ENCODE measurements at places on chromosomes 1 and 21.

DNA sequence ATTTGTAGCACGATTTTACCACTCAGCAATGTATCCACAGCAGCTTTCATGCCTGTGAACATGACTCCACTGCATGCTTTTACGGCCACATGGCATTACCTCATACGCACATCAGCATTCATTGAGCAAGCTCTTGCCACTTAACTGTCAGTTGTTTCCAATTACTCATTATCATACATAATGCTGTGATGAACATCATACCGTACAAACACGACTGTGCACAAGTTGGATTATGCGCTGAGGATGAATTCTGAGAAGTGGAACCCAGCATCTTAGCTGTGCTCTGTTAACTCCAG, 9.6 kb downstream of the UMODL1 start:
- no peak for DNase-seq

DNA sequence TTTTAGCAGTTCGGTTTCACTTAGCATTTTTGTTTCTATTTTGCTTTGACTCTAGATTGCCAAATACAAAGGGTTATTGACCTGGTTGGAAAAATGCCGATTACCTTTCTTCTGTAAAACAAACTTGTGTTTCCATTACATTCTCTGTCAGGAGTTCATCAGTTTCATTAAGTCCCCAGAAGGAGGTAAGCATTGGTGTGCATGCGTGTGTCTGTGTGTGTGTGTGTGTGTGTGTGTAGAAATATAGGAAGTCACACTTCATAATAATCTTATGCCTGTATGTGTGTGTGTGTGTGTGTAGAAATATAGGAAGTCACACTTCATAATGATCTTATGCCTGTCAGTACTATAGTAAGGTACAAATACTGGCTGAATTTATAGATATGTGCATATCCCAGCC, 10.0 kb downstream of the RGSL1 start:
- no peak for DNase-seq

DNA sequence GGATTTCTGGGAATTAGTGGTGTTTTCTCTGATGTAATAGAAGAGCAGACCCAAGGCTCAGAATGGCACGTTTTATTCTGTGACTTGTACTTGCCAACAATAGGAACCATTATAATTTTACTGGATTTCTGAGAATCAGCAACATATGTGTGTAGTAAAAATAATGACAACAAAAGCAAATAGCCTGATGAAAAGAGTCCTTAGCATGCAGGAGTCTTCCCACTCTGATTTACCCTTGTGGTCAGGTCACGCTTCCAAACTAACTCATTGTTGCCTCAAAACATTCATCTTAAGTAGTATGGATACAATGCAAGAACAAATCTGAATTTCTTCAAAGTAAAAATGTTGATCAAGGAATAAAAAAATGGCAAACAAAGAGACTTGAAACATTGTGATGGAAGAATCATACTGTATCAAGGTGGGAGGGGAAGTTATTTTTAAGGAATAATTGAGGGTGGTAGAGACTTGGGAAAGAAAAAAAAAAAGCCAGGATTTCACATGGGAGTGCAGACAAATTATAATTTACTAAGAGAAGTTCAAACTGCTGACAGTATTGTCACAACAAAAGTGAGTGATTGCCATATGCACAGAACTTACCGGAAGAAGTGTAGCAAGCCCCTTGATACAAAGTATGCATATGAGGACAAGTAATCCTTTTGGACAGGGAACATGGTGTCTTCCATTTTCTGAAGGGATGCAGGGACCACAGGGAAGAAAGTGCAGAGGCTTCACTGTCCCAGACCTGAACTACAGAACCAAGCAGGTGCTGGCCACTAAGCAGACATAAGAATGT, 31.2 kb upstream of the RGL1 start:
- no peak for DNase-seq

DNA sequence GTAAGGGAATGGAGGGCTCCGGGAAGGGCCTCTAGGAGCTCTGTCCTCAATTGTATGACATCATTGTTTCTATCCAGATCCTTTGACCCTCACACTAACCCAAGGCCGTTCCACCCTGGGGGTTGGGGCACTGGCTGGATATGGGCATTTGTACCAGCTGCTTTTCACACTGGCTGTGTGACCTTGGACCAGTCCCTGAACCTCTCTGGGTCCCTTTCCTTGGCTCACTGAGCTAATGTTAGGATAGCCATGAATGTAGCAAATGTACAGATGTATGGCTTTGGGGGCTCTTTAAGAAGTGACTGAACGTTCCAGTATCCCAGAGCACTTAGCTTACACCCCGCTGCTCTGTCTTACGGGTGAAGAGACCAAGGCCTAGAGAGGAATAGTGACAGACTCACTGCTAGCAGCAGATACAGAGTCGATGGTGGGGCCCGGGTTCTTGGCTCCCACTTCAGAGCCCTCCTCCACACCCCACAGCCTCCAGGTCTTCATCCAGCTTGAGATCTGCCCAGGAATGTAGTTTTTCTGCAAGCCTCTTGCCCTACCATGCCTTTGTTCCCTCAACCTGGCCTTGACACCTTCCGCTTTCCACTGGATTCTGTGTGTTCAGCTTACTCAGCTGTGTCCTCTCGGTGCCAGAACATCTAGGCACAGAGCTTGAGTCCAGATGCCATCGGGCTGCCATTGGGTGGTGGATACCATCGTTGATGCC, 14.6 kb upstream of the UBL4B start:
- DNase-seq = no peak

DNA sequence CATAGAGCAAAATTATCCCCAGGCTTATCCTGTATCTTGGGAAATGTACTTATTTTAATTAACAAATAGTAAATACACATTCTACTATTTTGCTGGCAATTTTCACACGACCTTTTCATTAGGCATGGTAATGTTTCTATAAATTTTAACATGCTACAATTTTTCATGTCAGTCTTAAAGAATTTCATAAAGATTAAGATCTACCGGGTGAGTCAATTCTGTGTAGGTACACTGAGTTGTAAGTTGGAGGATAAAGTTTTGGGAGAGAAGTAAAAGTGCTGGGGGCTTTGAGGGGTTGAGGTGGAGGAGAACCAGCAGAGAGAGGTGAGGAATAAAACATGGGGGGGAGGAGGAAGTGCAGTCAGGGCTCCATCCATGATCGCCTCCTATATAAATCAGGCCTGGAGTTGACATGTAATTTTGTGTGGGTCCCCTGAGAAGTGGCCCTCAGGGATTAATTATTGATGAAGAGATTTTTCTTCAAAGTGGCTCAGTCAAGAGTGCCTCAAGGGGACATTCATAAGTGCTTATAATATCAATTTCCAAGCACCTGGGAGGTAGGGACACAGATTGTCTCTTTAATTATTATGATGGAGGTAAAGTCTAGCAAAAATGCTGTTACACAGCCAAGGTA, 7.2 kb downstream of the DPYD start:
- DNase-seq = no peak

- peak; percentile 54 for DNase-seq
These were observed 94.4 kb upstream of the KRTAP19-8 start for GRCh38 chr21:31132574-31133242.

DNA sequence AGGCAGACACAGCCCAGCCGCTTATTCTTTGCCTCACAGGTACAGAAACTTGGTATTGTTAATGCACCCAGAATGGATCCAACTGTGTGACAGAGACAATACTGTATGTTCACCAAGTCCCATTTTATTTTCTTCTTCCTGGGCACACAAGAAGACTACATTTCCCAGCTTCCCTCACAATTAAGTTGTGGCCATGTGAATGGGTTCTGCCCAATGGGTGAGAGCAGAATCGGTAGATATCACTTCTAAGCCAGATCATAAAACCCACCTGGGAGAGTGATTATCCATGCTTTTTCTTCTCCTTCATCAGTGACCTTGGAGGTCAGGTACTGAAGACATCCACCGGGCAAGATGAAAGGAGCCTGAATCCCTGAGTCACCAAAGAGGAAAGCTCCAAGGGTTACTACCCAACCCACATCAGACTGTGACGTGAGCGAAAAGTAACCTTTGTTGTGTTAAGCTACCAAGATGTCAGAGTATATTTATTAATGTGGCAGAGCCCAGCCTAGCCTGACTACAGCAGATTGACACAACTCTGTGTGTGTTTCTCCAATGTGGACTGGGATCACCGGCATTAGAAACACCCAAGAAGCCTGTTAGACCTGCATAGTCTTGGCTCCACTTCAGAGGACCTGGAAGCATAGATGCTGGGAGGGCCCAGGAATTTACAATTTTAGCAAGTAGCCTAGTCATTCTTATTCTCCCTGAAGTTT, 79.1 kb upstream of the GRIK3 start:
- no peak for DNase-seq
